HCEC 1CT (cell line): ENCODE measurements at places on chromosomes 5 and 9.
A peak's percentile ranks its signal among the peaks of the same experiment; 100 is the strongest.

DNA sequence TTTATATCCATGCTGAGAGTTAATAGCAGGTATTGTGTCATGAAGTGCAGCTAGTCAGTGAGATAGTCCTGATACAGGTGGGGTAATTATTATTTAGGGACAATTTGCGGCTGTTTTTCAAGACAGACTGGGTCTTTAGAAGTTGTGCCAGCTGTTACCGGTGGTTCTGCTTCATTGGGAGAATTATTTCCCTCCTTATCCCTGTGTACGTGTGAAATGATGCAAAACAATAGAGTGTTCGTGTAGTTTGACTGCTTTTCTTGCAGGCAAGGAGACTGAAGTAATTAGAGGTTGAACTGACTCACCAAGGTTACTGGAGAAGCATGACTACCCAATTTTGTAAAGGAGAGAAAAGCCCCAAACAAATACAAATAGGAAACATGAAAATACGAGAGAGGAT is 101.7 kb downstream of the ARRDC3 start:
- DNase-seq: peak; percentile 77

DNA sequence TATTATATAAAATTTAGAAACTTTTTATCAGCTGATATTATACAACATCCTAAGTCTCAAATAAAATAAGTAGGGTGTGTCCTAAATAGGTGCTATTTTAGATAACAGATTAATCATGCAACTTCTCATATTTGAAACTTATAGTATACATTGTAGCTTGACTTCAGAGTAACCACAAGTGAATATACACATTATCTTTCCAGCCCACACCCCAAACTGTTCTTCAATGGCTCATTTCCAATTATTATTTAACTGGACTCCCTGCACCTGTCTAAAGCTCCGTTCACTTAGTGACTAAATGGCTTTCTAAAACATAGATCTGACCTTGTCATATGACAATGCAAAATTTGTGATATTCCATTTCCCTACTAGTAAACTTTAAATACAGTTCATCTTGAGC is 490.9 kb upstream of the RGMB start:
- no peak for DNase-seq

- no peak for DNase-seq
Measured at GRCh38 chr5:141875795-141876627, 2.2 kb downstream of the PCDH1 start.

- DNase-seq: no peak
Measured at GRCh38 chr9:16289639-16290038, 580.8 kb downstream of the BNC2 start.

DNA sequence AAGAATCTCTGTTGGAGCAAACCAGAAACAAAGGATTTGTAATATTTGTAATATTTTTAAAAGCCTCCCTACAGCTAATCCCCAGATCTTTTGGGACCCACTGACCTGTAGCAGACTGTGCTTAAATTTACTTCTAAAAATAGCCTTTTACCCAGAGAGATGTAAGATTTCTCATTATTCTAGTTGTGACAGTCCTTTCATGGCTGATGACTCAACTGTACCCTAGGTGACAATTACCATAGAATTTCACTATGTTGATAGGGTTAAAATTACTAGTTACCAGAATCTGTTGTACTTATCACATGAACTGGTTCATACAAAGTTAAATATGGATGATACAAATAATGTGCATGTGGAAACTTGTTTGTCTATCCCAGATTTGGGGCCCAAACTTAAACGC is 543.9 kb upstream of the SEMA6A start:
- no peak for DNase-seq

DNA sequence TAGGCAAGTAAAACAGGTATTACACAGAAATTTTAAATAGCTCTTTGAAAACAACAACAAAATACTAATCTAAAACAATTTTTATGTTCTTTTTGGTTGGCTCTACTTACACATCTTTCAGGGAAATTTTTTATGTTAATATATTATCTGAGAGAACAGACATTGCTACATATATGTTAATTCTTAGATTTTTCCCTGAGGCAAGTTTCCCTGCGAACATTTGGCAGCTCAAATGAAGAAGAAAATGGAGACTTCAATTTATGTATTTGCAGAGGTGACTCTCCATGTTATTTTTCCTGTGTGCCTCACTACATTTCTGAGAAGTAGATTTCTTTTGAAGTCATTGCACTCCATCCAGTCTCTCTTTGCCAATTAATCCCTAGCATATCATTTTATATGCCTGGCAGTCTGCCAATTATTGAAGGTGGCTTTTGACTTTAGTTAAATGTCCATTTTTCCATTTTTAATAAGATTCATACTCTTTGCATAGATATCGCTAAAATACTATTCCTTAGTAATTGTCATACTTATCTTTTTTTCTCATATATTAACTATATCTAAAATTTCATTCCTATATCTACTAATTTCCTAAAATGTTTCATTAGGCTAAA is 908.2 kb upstream of the CDH10 start:
- no peak for DNase-seq

DNA sequence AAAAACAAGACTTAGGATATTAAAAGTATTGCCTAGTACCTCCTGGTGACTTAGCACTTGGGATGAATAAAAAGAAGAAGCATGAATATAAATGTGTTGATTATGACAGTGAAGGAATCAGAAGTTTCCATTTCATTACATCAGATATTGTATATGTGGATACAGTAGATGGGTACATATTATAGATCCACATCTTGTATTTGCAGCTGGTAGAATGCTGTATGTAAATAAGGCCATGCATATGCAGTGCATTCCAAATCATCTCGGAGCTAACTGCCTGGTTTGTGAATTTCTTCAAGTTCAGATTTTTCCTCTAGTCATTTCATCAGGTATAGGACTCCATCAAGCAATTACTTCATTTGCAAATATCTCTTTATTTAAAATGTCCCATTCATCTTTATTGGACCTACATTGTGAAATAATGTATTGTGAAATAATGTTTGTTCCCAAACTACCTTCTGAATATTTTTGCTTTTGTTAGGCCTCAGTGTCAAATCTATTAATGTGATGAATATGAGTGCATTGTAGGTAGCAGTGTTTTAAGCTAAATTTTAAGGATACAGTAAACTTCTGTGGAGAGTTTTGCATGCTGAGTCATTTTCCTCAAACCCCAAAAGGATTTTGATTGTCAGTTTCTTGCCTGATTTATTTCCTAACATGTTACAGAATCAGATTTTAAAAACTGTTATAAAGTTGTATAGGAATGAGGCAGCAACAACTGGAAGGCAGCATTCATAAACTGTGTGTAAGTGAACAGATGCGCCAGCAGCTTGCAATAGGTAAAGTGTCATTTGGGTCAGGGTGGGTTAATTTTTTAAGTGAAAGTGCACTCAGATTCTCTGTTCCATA is 370.8 kb upstream of the RIOK2 start:
- peak; percentile 84 for DNase-seq

DNA sequence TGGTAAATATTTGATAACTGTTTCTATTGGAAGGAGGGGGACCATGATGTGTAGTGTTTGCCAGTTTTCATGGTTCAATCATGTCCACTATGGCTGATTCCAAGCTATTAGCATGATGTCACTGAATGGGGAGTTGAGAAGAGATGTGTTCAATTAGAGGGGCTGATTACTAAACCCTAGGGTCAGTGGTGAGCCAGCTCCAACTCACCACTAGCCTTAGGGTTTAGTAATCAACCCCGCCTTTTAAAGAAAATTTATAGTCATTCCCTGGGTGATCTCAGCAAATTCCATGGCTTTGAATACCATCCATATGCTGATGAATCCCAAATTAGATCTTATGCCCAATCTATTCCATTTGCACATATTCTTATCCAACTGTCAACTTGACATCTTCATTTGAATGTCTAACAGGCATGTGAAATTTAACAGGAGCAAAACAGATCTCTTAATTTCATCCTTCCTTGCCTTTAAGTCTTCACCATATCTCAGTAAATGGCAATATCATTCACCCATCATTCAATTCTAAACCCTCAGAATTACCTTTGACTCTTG is 98.8 kb downstream of the GCNT1 start:
- peak; percentile 90 for DNase-seq

- DNase-seq: no peak
Measured at GRCh38 chr9:23663946-23664345, 162.1 kb downstream of the ELAVL2 start.
